ENCODE measurements at places on chromosomes 6 and 20.

DNA sequence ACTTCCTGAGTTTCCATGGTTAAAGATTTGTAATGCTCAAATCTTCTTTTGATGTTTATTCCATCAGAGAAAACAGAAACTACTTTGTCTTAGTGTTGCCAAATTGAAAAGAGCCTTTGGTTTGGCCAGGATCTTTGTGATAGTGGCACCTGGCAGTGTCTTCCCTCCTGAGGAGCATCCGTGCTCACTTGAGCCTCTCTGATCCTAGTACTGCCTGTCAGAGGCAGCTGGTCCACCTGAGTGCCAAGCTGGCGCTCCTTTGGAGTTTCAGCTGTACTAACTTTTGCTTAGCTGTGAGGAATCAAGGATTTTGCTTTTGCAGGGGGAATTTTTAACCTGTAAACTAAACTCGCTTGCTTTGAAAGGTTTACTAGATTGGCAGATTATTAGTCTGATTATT, 61.4 kb downstream of the SCAND1 start:
- no peak for DNase-seq

DNA sequence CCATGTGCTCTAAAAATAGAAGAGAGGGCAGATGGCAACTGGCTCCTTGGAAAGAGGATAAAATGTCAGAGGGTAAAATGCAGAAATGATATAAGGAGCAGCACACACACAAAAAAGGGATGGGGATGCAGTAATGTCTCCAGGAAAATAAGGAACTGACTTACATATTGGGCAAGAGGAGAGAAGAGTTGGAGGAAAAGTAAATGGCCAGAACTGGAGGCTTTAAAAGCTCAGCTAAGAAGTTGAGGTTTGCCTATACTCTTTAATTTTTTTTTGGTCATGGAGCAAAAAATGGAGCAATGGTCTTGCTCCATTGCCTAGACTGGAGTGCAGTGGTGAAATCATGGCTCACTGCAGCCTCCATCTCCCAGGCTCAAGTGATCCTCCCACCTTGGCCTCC, 93.7 kb downstream of the SULF2 start:
- DNase-seq = no peak

- no peak for DNase-seq
Measured at GRCh38 chr20:24691901-24692351, 222.5 kb downstream of the SYNDIG1 start.

DNA sequence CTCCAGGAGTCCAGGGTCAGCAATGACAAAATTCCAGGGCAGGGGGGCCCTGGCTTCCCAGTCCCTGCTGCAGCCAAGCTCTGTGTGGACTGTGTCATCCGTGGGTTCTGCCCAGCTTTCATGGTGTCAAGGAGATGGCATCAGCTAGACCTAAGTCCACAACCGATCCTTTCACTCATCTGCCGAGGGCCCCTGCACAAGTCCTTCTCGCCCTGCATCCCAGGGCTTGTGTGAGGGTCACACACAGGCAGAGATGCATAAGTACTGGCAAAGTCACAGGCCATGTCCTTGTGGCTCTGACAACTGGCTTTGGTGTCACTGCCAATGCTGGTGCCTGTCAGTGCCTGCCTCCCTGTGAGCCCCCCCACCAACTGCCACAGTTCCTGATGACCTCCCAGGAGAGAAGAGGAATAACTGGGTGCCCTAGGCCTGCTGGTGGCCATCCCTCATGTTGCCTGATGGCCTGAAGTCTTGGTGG, 181.4 kb upstream of the CST7 start:
- no peak for DNase-seq

DNA sequence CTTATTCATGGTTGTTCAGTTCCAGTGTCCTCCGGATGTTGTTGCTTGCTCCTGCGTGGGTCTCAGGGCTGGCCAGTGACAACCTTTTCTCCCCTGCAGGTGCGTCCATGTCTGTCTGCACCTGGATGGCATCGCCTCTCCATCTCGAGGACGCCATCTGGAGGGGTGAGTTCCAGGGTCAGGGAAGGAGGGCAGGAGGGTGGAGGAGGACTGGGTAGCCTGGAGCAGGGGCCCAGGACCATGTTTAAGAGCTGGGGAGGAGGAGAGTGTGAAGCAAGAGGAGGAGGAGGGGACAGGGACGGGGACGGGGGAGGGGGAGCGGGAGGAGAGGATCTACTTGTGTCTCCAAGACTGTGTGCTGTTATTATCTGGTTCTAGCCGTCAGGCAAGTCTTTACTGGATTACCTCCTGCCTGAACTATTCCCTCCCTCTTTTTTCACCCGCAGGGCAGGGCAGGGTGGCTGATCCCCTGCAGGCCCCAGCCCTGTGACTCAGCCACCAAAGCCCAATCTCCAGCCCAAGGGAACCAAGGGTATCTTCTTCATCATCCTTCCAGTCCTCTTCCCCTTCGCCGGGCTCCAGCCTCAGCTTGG, 32.2 kb upstream of the TULP1 start:
- DNase-seq = no peak

- no peak for DNase-seq
Measured at GRCh38 chr20:46826343-46826984, 68.2 kb upstream of the EYA2 start.

GRCh38 chr20:5886788-5887187, 63.5 kb downstream of the TRMT6 start:
- DNase-seq = no peak

- DNase-seq = no peak
Measured at GRCh38 chr6:40918040-40918651, 120.9 kb downstream of the UNC5CL start.

GRCh38 chr6:33705268-33705885, 6.1 kb downstream of the UQCC2 start:
- DNase-seq = no peak

DNA sequence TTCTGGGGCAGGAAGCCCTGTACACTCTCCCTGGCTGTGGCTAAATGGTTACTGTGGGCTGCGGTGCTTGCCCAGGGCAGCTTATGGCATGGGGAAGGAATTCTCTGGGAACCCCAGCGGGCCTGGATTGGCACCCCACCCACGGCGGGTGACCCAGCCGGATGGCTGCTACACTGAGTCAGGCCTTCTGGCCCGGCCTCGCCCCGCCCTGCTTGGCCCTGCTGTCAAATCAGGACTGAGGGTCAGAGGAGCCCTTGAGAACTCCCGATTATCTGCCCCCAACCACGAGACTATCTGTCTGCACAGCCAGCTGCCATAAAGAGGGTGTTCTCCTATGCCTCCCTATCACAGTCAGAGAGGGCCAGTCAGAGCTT, 7.3 kb upstream of the ITPR3 start:
- DNase-seq = no peak

- no peak for DNase-seq
Measured at GRCh38 chr6:117018771-117019170, 141.7 kb downstream of the RFX6 start.

DNA sequence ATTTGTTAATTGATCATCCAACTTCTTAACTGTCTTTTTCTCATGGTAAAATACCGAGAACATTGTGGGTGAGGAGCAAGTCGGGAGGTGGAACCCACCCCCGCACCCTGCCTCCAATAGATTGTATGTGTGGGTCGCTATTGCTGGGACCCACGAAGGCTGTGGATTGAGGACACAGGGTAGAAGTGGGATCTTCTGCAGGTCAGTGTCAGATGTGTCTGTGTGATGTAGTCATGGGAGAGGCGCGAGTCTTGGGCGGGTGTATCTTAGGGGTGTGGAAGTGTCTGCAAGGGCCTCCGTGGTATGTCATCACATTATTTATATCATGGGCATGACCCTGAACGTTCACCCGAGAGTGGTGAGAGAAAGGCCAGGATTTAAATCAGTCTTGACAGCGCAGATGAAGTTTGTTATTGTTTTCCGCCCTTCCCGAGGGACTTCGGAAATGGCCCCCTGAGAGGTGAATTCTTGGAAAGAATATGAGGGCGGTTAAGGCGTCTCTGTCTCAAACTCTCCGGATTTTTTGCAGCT, 472 bp upstream of the PAQR8 start:
- no peak for DNase-seq

DNA sequence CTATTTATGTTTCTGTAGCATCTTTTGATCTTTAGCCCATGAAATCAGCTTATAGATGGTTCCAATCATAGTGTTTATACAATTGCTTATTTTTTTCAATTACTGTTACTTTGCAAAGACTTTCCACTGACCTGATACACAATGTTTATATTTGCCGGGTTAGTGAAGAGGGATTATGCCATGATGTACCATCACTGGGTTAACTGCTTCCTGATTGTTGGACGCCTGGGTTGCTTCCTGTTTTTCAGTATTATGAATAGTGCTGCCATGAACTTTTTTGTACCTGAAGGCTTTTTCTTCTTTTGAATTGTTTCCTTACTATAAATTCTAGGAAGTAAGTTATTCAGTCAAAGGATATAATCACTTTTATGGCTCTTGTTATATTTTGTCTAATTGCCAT, 6.9 kb downstream of the MANBAL start:
- DNase-seq = no peak

DNA sequence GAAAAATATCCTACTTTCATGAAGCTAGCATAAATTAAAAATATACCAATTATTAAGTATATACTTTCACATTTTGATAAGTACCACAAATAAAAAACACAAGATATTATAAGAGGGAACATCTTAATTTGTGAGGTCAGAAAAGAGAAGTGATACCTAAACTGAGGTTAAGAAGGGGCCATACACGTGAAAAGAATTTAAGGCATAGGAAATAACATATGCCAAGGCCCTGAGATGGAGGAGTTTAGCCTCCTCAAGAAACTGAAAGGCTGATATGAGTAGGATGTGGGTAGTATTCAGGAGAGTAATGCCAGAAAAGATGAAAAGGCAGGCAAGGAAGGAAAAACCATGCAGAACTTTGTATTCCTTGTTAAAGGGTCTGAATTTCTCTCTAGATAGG, 116.6 kb upstream of the HTR1E start:
- DNase-seq = no peak

DNA sequence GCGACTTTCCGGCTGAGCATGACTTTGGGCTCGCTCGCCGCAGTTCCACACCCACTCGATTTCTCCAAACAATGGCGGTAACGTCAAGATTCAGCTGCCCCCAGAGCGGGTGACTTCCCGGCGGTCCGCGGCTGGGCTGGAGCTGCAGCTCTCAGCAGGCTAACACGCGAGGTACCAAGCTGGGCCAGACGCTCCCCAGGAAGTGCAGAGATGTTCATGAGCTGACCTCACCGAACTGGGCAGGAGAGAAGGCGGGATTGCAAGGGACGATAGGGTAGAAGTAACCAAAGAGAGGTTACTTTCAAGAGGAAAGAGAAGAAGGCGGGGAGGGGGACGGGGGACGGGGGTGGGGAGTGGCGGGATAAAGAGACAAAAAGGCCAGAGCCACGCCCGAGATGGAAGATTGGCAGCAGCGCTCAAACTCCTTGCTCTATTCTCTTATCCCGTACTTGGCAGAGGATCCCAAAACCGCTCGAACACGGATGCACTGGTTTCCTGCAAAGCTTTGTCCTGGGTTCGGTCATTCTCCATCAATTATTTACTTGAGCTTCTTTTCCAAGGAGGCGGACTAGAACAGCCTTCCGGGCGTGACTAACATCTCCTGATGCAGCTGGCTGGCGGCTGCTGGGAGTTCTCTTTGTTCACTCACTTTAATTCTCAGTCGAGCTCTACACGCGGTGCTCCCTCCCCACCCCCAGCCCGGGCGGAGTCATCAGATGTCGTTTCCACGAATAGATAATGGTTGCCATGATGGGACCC, at the start of gene MTCL3:
TSS of gene MTCL3 (minus strand) at position 626 of the 759 bp plus-strand sequence.
- DNase-seq = no peak

DNA sequence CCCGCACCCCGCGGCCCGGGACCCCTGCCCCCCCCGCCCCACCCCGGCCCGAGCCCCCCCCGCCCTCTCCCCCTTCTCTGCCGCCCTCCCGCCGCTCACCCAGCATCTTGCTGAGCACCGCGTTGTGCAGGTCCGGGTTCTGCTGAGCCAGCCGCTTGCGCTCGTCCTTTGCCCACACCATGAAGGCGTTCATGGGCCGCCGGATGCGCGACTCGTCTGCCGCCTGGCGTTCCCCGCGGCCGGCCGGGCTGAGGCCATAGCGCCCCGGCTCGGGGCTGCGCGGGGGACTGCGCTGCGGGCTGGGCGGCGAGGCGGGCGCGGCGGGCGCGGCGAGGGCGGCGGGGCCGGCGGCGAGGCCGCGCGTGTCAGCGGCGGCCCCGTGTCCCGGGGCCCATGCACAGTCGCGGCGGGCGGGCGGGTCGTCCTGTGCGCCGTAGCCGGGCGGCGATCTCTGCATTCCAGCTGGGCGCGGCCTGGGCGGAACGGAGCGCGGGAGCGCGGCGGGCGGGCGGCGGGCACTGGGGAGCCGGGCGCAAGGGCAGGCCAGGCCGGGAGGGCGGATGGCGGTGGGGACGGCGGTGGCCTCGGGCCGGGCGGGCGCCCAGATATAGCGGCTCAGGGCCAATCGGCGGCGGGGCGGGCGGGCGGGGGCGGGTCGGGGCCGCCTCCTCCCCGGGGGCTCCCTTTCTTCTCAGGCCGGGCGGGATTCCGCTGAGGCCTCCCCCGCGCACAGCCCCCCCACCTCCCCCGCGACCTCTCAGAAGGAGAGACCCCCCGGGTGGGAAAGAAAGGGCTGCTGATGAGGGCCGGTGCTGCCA, at the start of gene SOX18:
TSS of gene SOX18 (minus strand) at position 580 of the 818 bp plus-strand sequence. CDS start at position 457, 123 bp downstream.
- DNase-seq = no peak
